CD4-positive, alpha-beta T cell treated with Interleukin-2 at 100 ng/mL for 4 hours (primary cell): ENCODE measurements at places on chromosomes 1 and 21.

- DNase-seq, result no peak
These were observed 11.7 kb downstream of the PTGFRN start for GRCh38 chr1:116921301-116921885.

GRCh38 chr1:226732856-226733291 is 6.2 kb downstream of the ITPKB start:
- no peak for DNase-seq

DNA sequence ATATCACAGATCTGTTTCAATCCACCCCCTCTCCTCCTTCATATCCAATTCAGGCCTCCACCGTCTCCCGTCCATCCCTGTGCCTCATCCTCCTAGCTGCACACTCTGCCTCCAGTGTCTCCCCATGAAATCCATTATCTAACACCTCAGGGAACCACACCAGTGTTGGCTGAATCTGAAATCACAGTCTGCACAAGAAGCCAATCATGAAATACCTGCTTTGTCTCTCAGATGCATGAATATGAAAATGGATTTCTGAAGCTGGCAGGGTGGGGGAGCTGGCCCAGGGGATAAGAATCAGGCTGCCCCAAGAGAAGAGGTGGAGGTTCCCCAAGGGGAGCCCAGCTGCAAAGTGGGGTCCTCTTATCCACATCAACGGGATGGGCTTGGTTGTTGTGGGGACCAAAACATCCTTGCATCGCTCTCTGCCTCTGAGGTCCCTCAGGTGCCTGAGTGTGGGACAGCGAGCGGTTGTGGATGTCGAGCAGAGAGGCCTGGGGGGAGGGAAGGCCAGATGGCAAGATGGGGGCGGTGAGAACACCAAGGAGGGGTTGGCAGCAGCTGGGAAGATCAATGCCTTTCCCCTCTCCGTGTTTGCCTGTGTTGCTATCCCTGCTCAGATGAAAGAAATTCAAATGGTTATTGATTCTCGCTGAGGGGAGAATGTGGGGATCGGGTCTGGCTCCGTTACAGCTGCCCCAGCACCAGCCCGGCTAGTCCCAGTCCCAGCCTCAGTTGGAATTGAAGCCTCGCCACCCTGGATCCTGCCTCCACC is 237.3 kb upstream of the POU3F1 start:
- no peak for DNase-seq

DNA sequence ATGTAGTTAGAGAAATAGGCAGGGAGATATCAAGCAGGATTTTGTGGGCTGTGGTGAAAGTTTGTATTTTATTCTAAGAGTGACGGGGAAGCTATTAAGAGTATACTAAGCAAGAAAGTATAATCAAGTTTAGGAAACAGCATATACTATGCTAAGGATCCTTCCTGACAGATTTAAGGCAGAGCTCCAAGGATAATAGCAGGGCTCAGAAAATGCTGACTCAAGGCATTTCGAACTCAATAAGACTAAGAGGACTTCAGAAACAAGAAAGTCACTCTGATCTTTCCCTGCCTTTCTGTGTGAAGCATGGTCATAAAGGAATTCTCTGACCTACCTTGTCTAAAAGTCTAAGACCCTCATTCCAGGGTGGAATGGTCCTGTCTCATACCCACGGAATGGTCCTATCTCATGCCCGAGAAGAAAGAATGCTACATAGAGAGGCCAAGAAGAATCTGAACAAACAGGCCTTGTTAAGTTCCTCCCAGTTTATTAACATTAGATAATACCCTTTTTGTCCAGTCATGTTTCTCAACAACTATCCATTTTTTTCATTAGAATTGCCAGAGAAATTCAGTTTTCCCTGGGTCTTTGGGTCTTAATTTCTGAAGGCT is 59.1 kb downstream of the HFM1 start:
- DNase-seq, result no peak

DNA sequence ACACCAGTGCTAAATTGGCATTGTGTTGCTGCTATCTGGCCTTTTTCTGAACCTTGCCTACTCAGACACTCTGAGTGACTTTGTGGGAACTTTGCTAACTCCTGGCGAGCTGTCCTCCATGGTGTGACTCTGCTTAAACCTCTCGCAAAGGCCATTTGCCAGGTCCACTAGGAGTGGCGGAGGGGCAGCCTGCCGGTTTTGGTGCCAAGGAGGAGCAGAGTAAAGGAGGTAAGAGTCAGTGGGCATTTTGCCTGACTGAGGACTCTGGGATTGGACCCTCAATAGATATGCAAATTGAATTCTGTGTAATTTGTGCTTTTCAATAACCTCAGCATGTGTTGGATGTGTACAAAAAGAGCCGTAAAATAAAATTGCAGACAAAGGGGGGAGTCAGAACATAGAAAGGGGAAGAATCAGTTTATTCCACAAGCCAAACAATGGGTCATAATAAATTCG is 386.6 kb upstream of the NFIA start:
- no peak for DNase-seq

GRCh38 chr1:38727684-38728584 is 131.6 kb downstream of the RRAGC start:
- no peak for DNase-seq

- no peak for DNase-seq
These were observed 269.7 kb downstream of the DYRK1A start for GRCh38 chr21:37636152-37636860.

- no peak for DNase-seq
These were observed 116.9 kb upstream of the CD34 start for GRCh38 chr1:208027861-208028260.

GRCh38 chr1:67214420-67215174 is 48.3 kb downstream of the IL23R start:
- peak; percentile 51 for DNase-seq
